K562 (cell line): ENCODE measurements at places on chromosomes 12 and 14.

- no peak for DNase-seq
Observed at GRCh38 chr14:60327447-60328331, 78.7 kb downstream of the PPM1A start.

GRCh38 chr14:52338051-52338681, 24.1 kb downstream of the PTGER2 start:
- no peak for DNase-seq

DNA sequence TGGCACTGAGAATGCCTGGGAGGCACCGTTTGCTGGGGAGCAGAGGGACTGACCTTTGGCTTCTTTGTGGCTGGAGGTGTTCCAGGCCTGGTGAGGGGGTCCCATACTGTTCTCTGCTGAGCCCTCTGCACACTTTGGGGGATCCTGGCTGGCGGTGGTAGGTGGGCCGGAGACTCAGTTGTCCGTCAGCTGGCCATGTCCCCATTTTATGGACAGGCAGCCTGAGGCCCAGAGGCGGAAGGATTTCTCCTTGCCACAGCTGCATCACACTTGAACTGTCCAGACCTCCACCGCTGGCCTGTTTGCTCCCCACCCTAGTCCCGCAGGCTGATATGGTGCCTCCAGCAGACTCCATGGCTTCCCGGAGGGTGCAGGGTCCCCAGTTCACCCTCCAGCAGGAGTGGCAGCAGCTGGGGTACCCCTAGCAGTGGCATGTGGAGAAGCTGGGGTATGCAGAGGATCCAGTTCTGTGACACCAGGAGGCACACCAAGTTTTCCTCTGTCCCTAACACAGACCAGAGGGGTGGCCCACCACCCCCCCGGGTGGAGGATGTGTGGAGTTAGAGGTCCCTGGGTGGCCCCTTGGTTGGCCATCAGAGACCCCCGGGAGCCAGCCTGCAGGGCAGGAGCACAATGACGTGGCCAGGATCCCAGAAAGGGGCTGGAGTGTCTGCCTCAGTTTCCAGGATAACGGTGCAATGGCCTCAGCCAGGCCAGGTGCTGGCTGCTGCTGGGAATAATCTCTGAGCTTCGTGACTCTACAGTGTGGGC, 14.8 kb downstream of the SLC25A29 start:
- DNase-seq: no peak

GRCh38 chr12:66087365-66087943, 43.1 kb downstream of the LLPH start:
- peak; percentile 26 for DNase-seq

GRCh38 chr14:99512571-99513182, 31.5 kb downstream of the CCNK start:
- no peak for DNase-seq

DNA sequence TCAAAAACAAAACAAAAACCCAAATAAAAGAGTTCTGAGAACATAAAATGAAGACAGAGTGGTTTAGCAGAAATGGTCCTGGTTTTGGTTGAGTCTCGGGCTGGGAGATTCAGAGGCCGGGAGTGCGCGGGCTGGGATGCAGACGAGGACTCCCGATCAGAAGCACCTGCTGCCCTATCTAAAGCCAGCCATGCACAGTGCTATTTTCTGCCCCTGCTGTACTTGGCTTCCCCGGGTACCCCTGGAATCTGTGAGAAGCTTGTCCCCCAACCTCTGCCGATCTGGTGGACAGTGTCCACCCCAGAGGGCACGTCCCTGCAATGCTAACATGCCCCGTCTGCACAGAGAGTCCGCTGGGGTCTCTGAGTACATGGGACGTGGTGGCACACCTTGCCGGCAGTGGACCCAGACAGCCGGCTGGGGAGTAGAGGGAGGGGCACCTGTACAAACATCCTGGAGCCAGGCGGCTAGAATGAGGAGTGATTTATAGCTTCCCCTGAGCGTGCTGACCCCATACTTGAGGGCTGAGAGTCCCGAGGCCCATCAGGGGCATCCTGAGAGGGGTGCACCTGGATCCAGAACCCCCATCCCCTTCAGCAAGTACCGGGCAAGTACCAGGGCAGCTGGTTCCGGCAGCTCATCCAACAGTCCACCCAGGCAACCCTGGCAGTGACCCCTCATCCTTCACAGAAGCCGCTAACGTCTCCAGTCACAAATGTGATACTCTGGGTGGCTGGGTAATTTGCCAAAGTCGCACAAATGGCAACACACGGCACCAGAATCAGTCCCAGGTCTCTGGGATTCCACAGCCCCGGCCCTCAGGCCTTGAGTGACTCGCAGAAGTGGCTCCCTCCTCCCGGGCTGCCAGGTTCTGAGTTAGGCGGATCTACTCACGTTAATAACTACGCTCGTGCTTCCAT, 37.1 kb downstream of the CHGA start:
- DNase-seq: no peak

DNA sequence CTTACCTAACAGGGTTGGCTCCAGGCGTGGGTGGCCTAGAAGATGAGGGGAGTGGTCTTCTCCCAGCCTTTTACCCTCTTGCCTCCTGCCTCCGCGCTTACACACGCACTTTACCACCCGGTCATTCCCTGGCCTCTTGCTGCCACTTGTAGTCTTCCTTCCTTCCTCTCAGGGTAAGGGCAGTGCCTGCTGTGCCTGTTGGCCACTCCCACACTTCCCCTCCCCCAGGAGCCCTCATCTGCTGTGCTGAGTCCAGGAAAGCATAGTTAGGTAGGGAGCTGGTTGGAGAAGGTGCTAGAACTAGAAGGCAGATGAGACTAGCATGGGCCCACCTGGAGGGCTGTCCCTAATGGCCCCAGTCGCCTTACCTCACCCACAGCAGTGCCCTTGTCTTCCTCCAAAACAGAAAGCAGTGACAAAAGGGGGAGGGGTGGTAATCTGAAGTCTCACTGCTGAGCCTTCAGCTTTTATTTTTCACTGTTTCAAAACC, 54.3 kb upstream of the SRSF5 start:
- no peak for DNase-seq

- DNase-seq: no peak
Observed at GRCh38 chr14:85917716-85918115, 387.8 kb downstream of the FLRT2 start.

GRCh38 chr12:58528271-58528670, 392.0 kb downstream of the LRIG3 start:
- DNase-seq: no peak
